ENCODE measurements at places on chromosomes 3 and 15.

GRCh38 chr15:60941448-60941847, 287.7 kb downstream of the RORA start:
- DNase-seq: no peak

DNA sequence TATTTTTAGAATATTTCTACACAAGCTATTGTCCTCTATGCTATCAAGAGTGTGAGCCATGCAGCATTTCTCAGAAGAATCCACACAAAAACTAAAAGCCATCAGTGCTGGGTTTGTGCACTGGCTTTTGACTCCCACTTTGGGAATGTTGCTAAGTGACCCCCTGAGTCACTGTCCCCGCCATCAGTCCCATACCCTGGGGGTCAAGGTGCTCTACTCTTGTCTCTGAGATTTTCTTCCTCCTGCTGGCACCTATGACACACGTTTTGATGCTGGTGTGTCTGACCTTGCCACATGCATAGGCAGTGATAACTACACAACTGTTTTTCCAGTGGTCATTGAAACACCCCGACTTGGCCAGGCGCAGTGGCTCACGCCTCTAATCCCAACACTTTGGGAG, 19.8 kb downstream of the CMTM7 start:
- no peak for DNase-seq

DNA sequence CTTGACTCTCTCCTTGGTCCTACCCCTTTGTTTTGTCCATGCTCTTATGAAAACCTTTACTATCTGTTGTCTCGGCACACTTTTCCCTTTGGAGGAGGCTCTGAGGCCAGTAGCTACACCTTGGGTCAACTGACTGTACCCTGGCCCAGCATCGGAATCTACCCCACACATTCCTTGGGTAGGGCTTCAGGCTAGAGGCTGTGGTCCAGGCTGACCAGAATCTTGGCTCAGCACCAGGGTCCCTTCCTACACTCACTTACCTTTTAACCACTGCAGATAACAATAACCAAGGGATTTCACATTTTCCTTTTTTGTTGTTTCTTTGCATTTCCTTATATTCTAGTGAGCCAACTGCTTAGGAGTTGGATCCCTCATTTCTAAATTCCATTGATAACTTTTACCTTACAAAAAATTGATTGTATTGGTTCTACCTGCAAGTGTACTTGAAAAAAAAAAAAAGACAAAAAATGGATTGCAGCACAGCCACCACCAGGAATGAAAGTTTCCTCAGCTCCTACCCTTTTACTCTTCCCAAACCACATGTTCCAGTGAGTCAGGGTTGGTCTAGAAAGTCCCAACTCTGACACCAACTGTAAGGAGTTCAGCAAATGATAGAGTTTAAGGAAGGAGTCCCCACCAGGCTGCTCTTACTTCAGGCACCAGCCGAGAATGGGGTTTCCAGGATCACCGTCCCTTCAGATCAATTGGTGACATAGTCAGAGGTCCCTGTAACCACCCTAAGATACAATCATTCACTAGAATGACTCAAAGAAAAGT, 95.6 kb downstream of the FBLN2 start:
- DNase-seq: no peak

DNA sequence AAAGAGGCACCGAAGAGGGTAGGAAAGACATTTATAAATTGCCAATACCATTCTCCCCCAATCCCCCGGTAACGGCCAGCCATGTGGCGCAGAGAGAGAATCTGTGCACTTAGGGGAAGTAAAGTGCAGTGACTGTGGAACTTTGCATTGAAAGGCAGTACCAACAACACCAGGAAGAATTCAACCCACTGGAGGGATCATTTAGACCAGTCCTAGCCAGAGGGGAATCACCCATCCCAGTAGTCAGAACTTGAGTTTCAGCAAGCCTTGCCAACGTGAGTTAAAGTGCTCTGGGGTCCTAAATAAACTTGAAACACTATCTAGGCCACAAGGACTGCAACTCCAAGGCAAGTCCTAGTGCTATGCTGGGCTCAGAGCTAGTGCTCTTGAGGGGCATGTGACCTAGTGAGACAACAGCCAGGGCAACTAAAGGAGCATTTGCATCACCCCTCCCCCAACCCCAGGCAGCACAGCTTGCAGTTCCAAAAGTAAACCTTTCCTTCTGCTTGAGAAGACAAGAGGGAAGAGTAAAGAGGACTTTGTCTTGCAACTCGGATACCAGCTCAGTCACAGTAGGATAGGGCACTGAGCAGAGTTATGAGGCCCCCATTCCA, 15.0 kb downstream of the CEP70 start:
- no peak for DNase-seq

- no peak for DNase-seq
Measured at GRCh38 chr3:9779075-9779593, 9.4 kb upstream of the CAMK1 start.

GRCh38 chr3:13015286-13016082, 57.7 kb downstream of the IQSEC1 start:
- DNase-seq: no peak

- no peak for DNase-seq
Measured at GRCh38 chr3:100500320-100500880, 8.0 kb downstream of the TMEM45A start.

- DNase-seq: no peak
Measured at GRCh38 chr3:139199421-139200010, 144.3 kb upstream of the MRPS22 start.

Data from stimulated activated CD4-positive, alpha-beta T cell treated with anti-CD3 and anti-CD28 coated beads, TNF-alpha, amount 100 ng/mL, for 4 hours (primary cell).